NCI-H748 treated with DMSO at 0.1 percent for 48 hours (cell line): ENCODE measurements at places on chromosomes 12 and 14.

GRCh38 chr12:31009976-31010375 is 63.7 kb upstream of the DDX11 start:
- DNase-seq = no peak

- no peak for DNase-seq
Measured at GRCh38 chr14:89164168-89165073, 252.6 kb downstream of the FOXN3 start.

GRCh38 chr14:101865288-101865687 is 99.1 kb upstream of the DYNC1H1 start:
- DNase-seq = no peak

DNA sequence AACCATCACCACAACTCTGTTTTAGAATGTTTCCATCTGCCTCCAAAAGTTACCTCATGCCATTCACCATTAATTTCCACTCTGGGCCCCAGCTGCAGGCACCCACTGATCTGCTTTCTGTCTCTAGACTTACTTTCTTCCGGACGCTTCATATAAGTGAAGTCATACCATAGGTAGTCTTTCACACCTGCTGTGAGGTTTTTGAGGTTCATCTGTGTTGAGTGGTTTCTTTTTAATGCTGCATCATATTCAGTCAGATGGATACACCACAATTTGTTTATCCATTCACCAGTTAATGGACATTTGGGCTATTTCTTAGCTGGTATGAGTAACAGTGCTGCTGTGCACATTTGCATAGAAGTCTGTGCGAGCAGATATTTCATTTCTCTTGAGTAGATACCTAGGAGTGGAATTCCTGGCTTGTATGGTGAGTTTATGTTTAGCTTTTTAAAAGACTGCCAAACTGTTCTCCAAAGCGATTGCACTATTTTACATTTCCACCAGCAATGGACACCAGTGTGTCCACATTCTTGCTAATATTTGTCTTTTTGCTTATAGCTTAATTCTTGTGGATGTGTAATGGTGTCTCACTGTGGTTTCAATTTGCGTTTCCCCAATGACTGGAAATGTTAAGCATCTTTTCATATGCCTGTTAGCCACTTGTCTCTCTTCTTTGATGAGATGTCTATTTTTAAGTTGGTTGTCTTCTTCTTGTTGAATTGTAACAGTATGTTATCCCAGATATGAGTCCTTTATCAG is 48.3 kb downstream of the ZFYVE21 start:
- DNase-seq = no peak

DNA sequence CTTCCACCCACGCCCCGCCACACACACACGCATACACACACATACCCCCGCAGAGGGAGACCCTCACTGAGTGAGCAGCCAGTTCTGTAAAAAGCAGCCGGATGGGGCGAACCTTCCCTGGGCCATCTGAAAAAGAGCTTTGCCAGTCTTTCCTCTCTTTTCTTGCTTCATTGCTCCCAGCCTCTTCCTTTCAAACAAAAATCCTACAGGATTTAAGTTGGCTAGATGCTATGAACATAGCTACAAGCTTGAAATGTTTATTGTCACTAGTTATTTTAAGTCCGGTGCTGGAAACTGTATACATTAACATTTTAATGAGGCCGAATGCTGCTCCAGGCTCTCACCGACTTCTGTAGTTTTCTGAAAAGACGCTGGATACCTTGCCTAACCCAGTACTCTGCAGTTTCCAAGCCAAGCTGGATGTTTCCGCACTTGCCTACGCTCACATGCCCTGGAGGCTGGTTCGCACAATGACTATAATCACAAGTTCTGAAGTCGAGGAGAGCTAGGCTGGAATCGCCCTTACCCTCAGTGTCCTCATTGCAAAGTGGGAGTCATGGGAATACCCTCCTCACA is 39.2 kb downstream of the LTBP2 start:
- DNase-seq = no peak

DNA sequence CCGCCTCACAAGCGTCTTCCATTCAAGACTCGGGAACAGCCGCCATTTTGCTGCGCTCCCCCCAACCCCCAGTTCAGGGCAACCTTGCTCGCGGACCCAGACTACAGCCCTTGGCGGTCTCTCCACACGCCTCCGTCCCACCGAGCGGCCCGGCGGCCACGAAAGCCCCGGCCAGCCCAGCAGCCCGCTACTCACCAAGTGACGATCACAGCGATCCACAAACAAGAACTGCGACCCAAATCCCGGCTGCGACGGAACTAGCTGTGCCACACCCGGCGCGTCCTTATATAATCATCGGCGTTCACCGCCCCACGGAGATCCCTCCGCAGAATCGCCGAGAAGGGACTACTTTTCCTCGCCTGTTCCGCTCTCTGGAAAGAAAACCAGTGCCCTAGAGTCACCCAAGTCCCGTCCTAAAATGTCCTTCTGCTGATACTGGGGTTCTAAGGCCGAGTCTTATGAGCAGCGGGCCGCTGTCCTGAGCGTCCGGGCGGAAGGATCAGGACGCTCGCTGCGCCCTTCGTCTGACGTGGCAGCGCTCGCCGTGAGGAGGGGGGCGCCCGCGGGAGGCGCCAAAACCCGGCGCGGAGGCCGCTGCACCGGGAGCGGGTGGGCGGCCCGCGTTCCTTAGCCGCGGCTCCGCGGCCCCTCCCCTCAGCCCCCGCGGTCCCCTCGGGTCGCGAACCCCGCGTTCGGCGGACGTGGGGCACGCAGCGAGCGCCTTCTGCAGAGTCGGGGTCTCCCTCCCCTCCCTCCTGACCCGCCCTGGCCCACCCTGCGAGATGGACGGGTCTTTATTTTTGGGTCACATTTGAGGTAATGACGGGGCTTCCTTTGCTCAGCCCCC is at the start of gene UBC:
Gene UBC, minus strand, starts transcription at position 259 of the 847 bp plus-strand sequence. CDS start 879 bp downstream, outside the sequence.
- DNase-seq = no peak

DNA sequence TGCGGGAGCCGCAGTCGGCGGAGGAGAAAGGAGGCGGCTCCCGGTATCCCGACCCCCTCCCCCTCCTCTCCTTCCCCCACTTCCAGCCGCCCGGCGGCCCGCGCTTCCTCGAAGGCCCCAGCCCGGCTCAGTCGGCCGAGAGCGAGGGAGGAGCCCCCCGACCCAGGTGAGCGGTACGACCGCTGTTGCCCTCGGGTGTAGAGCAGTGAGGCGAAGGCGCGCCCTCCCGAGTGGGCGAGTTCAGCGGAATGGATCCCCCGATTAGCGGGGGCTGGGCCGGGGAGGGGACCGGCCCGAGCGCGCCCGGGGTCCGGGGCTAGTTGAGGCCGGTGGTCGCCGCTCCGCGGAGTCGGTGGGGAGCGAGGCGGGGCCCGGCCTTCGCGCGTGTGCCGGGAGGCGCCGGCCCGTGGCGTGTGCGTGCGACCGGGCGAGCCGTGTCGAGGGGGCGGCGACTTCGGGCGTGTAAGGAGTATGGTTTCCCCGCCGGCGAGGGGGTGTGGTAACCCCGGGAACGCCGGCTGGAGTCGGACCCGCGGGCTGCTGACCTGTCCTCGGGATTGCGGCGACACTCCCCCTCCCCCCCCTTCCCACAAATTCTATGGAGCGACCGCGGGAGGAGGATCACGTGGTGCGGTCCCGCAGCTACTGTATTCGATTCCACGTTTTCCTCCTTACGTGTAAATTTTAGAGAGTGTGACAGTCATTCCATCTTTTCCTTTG is 501 bp downstream of the RIMKLB start:
- no peak for DNase-seq

DNA sequence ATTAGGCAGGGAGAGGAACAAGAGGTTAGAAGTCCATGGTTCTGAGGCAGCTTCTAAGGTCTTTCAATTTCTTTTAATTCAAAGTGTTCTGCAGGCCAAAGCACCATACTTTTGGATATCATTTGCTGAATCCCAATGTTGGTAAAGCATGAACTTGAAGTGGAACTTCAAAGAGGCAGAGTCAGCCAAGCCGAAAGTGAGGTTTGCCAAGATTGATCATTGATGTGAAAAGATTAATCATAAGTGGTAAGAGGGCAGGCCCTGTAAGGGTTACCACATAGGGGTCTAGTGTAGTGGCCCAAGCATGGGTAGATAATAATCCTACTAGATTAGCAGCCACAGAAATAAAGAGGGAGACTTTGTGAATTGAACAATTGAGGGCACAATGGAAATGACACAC is 191.7 kb upstream of the DIO2 start:
- DNase-seq = no peak

DNA sequence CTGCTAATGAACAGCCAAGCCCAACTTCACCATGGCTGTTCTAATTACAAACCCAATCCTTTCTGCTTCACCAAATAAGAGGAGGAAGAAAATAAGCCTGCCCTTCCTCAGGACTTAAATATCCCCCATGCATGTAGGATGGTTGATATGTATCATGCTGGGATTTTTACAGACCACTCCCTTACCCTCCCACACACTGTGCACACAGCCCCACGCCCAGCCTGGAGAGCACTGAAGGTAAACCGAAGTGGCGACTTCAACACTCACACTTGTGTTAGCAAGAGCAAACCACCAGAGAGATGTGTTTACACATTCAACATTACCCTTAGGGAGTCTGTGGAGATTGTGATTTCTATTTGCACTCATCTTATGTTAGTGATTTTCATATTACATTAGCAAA is 241.2 kb downstream of the EGLN3 start:
- no peak for DNase-seq

GRCh38 chr12:51971679-51972421 is 20.4 kb downstream of the ACVR1B start:
- DNase-seq = no peak

- DNase-seq = no peak
Measured at GRCh38 chr12:10690906-10691305, 17.1 kb upstream of the STYK1 start.

GRCh38 chr12:124761871-124762270 is 101.8 kb downstream of the SCARB1 start:
- no peak for DNase-seq

GRCh38 chr12:108581311-108582227 is 16.3 kb downstream of the TMEM119 start:
- no peak for DNase-seq

DNA sequence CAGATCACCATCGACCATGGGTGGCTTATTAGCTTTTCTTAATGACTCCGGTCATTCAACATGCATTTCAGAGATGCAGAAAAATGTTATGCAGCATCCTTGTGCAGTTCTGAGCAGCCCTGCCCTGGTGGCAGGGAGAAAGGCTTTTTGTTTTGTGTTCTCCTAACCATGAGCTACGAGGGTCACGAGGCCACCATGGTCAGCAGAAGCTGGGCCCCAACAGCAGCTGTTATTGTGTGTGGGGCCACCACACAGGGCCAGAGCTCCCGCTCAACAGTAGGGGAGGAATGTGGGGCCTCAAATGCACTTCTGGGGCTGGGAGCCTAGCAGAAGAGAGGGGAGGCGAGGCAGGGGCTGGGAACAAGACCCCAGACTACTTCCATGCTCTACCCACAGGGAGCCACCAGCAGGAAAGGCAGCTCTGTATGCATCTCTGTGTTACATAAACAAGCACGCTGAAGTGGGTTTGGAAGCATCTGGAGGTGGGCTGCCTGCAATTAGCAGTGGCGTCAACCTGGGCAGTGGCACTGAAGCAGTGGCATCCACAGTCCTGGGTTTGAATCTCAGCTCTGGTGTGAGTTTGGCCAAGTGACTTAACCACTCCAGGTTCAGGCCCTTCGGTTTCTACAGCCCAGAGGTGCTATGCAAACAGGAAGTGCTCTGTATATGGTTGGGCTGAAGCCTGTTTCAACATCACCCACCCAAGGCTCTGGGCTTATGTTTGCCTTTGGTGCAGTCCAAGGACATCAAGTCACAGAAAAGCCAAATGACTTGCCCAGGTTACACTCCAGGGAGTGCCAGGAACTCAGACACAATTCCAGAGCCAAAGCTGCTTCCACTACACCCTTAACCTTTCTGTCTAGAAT is 16.3 kb downstream of the GLTP start:
- no peak for DNase-seq

GRCh38 chr14:73244541-73245290 is 7.4 kb downstream of the PAPLN start:
- DNase-seq = no peak

- no peak for DNase-seq
Measured at GRCh38 chr14:101357559-101358319, 203.6 kb upstream of the DIO3 start.

GRCh38 chr14:69615496-69616407 is 4.4 kb downstream of the SUSD6 start:
- no peak for DNase-seq

- no peak for DNase-seq
Measured at GRCh38 chr12:19924360-19924759, 444.0 kb upstream of the PDE3A start.

DNA sequence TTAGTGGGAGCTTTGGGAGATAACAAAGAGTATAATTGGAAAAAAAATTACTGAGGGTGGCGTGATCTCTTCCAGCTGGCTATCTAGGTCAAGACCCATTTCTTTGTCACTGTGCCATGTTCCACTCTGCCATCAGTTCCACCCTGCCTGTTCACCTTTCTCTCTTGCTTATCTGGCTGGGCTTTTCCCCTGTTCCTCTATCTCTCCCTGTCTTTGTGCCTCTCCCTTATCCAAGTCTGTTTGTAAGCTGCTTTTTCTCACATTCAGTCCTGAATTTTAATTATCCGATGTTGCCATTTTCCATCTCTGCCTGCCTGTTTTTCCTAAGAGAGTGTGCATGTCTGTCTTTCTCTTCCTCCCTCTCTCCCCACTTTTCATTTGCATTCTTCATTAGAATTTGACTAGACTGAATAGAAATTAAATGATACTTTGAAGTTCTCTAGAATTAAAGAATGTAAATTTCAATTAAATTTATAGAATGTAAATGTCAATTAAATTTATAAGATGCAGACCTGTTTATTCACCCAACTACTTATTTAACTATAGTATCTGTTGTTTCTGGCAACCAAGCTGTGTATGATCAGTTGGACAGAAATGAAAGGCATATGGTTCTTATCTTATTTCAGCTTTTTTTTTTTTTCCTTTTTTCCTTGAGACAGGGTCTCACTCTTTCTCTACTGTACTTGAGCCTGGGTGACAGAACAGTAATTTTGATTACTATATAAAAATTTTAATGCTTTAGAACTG is 40.9 kb upstream of the A2ML1 start:
- DNase-seq = no peak

DNA sequence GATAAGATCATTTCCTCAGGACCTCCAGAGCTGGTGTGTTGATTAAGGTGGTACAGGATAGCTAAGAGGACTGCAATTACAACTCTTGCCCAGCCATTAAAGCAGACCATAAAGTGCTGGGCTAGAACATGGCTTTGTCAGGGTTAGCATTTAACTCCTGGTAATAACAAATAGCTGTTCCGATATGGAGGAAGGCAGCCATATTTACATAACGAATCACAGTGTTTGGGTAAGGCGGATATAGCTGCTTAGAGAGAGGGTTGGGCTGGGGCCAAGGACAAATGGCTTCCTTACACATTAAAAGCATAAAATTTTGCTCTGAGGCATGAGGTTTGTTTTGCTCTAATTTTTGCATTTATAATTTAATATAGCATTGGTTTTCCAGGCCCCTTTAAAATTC is 297.7 kb upstream of the DDHD1 start:
- no peak for DNase-seq

GRCh38 chr14:74221741-74222140 is 17.5 kb upstream of the VSX2 start:
- no peak for DNase-seq

- DNase-seq = no peak
Measured at GRCh38 chr14:23864861-23865260, 88.7 kb upstream of the DHRS4 start.

- DNase-seq = no peak
Measured at GRCh38 chr14:38063711-38064320, 143.9 kb upstream of the SSTR1 start.
